ENCODE measurements at places on chromosomes 1 and 21.
A peak's percentile ranks its signal among the peaks of the same experiment; 100 is the strongest.

DNA sequence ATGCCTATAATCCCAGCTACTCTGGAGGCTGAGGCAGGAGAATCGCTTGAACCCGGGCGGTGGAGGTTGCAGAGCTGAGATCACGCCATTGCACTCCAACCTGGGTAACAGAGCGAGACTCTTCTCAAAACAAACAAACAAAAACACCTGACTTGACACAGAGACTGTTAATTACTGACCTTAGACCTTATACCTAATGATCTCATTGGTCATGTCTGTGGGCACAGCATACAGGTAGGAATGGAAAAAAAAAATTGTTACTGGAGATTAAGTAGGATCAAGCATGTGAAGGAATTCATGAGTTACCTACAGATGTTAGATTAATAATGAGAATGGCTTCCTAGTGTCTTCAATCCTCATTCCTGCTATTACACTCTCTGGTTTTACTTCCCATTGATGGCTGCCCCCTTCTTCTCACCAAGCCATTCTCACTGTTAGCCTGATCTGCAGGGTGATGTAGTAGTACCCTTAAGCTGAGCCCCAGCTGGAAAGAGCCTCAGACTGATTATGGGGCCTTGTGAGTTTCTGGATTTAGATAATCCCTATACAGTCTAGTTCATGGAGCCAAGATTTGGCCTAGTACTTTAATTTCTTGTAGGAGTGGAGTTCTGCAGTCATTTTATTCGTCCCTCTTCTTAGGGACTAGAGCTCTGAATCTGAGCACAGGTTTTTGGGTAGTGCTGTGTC, 8.8 kb downstream of the TBCE start:
- DNase-seq: no peak

DNA sequence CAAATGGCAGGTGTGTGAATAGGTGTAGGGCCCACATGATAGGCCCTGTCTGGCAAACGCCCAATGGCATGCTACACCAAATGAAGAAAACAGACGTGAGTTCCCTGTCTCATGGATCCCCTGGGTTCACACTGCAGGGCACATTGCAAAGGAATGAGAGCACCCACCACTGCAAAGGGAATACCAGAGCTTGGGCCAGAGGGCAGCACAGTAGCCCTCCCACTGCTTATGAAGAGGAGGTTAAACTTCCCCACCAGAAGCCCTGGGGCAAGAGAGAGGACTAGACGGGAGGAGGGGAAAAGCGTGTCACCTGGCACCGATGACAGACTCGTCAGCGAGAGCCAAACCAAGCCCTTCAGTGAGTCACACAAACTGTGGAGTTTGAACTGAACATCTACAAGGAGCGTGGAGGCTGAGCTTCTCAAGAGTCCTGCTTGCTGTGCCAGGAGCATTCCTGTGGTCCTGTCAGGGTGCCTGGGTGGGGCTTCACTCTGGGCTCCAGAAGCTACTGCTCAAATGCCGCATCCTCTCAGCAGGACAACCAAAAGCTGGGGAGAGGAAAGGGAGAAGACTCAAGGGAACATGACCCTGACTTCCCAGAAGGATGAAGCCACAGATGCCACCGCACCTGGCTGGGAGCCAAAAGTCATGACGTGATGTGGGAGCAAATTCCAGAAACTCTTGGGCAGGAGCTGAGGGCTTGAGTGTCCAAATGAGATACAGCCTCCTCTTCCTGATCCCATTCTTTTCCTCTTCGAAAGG, 61.1 kb downstream of the TOMM20 start:
- peak; percentile 100 for DNase-seq

- DNase-seq: no peak
These were observed 6.0 kb upstream of the SH2D2A start for GRCh38 chr1:156822680-156823079.

GRCh38 chr1:197806718-197807117, 31.4 kb upstream of the DENND1B start:
- no peak for DNase-seq

- DNase-seq: peak; percentile 100
These were observed 5.7 kb upstream of the COL6A2 start for GRCh38 chr21:46092026-46092764.

DNA sequence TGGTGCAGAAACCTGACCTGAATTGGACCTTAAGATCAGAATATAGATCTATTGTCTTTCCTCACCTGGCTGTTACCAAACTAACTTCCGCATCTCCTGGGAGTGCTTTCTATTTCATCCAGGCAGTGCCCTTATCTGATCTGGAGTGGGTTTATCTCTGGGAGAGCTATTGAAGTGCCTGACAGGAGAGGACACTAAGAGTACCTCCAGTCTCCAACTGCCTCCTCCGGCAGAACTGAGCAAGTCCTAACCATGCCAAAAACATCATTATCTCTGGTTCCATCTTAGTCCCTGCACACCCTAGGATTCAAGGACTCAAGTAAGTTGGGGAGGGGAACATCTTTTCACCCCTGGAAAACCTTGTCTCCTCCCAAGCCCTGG, 12.4 kb upstream of the KCNJ15 start:
- DNase-seq: no peak

DNA sequence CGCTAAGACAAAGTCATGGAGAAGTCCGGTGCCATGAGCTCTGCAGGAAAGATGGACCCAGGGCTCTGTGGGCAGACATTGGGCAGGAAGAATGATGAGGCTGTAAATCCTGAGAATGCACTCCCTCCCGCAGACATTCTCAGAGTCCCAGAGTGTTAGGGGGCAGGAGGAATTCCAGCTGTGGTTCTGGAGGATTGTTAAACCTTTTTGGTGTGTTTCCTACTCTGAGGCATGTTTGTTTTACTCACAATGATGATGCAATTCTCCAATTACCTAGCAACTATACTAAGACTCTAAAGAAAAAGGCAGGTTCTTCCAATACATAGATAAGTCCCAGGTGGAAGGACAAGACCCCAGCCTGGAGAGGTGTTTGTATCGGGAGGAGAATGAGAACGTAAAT, 2.8 kb upstream of the CAPN9 start:
- DNase-seq: peak; percentile 13

DNA sequence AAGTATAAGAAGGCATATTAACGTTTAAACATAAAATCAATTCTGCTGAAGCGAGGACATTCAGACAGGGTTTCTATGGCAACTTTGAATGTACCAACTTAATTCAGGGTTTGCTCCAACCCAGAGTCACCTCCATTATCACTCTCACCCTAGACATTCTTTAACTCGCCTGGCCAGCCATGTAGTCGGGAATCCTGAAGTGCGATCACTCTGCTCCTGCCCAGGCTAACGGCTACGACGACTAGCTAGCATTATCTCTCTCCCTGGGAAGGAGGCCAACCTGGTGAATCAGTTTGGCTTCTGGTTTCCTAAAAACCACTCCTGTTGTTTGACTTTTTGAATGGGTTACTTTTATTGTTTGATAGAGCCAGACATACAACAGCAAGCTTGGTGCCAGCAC, 38.9 kb upstream of the ZBTB18 start:
- DNase-seq: peak; percentile 70

GRCh38 chr1:15272009-15272781, 25.2 kb downstream of the FHAD1 start:
- peak; percentile 71 for DNase-seq

DNA sequence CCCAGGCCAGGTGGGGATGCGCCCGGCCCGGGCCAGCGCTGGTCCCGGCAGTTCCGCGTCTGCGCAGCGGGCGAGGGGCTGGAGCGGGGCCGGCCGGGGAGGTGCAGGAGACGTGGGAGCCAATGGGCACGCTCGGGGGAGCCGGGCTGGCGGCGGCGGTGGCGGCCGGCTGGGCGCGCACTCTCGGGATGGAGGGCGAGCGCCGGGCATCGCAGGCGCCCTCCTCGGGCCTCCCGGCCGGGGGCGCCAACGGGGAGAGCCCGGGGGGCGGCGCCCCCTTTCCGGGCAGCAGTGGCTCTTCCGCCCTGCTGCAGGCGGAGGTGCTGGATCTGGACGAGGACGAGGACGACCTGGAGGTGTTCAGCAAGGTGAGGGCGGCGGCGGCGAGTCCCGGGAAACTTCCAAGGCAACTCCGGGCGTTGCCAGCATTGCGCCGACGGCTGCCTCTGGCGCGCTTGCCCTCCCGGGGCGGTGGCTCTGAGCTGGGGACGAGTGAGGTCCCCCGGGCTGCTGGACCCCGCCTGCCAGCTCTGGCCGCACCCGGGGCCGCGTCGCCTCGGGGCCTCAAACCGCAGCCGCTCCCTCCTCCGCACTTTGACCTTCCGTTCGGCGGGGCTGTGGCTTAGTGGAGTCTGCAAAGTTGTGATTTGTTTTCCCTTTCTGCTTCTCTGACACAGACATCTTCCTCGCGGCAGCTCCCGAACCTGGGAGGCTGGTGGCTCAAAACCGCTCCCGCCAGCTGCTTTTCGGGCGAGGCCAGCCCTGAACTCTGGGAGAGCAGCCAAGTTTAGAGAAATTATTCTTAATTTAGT, at the start of gene SNX7:
SNX7 (plus strand) TSS at position 178 of the 812 bp plus-strand sequence; CDS start at position 189, 11 bp downstream.
- peak; percentile 59 for DNase-seq

All from fibroblast of mammary gland (primary cell).